Omental fat pad (tissue), 4 donors: ENCODE measurements at places on chromosomes 4 and X. TPM values are rescaled to one million over a fixed set of nuclear protein-coding genes. Genes with fewer than 3 reads are reported as not detected.

DNA sequence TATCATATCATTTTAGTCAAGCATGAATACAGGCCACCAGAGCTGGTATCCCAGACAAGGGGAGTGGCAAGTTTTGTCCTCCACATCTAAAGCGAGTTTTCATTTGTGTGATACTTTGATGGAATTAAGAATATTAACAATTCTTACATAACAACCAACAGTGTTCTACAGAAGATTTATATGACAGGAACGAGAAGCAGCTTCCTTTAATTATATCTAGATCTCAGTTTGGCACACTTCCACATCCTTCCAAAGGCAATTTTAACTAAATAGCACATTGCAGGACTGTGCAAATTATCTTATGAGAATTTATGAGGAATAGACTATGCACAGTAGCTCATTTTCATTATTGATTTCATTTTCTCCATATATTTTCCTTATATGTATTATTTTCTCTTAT, 121.2 kb upstream of the GUCY1A1 start:
- no peak for DNase-seq

- DNase-seq, result no peak
These were observed 242.4 kb upstream of the TLL1 start for GRCh38 chr4:165630671-165631070.

DNA sequence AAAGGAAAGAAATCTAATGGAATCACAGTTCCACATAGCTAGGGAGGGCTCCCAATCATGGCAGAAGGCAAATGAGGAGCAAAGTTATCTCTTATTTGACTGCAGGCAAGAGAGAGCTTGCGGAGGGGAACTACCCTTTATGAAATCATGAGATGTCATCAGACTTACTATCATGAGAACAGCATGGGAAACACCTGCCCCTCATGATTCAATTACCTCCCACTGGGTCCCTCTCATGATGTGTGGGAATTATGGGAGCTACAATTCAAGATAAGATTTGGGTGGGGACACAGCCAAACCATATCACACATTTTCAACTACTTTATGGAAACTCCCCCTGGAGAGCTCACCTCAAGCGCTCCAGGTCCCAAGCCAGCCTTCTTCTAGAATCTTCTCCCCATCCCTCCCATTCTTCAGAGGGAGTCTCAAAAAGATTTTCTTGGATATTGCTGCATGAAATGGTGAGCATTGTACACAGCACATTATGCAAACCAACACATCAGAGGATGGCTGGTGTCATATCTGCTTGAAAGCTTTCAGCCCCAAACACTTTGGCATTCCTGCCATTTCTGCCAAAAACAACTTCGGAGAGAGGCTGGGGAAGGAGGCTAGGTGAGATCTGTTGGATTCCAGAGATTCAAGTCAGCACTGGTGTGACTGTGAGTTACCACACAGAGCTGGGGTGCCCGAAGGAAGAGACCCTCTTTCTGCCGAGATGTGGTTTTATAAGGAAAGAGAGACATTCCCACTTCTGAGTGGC, 6.9 kb downstream of the FGFBP1 start:
- no peak for DNase-seq

- no peak for DNase-seq
These were observed 42.0 kb downstream of the MTM1 start for GRCh38 chrX:150610446-150610845.

- DNase-seq, result no peak
These were observed 38.0 kb downstream of the RAB28 start for GRCh38 chr4:13445841-13446790.

GRCh38 chr4:52076731-52077130, 25.6 kb downstream of the SPATA18 start:
- no peak for DNase-seq

- DNase-seq, result no peak
These were observed 2.0 kb downstream of the FGFBP1 start for GRCh38 chr4:15936495-15936894.

- DNase-seq, result no peak
These were observed 5.4 kb downstream of the DAPP1 start for GRCh38 chr4:99821918-99822503.

DNA sequence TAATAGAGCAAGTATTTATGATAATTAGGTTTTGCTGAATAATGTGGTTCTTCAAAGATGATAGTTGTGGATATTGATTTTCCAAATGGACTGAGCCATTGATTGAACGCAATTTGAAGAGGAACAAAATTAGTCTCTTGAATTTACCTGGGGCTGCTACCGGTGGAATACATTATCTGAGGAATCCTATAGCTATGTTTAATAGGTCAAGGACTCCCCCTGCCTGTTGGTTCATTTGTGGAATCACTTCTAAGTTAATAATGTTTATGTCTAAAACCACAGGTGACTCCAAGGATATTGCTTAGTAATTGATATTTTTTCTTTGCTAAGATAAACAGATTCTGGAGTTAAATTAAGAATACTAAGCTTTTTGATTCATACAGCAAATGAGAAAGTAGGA, 576.0 kb upstream of the PABPC4L start:
- no peak for DNase-seq

GPR50 gene
- total RNA-seq, result not detected

DNA sequence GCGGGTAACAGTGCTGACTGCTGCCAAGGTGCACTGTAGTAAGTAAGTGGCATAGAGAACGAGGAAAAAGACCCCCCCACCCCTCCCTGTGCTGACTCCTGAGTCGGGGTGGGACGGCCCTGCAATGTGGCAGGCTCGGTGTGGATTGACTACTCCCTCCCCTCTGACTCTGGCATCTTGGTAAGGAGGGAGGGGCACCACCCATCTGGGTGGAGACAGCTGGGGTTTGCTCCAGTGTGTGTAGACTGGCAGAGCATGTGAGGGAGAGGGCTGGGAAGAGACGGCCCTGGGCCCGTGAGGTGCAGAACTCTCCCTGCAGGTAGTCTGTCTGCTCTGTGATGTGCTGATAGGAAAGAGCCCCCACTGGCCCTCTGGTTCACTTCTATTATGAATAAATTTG, 31.0 kb downstream of the NSG1 start:
- no peak for DNase-seq

DNA sequence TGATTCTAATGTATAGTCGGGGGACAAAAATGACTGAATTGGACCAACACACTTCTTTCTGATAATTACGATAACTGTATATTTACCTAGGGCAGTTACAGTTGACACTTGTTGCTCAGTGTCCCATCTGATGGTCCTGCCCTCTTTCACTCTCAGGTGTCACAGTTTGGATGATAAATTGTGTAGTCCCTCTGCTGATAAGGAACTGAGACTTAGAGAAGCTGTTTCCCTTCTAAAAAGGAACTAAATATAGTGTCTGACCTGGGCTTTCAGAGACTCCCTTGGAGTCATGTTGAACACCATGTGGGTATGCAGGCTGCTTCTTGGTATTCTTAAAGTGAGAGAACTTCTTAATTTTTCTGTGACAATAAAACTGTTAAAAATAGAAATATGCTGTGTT, 23.7 kb upstream of the PNPLA4 start:
- DNase-seq, result no peak

- no peak for DNase-seq
These were observed 105.5 kb downstream of the PRRG1 start for GRCh38 chrX:37454537-37455285.

DNA sequence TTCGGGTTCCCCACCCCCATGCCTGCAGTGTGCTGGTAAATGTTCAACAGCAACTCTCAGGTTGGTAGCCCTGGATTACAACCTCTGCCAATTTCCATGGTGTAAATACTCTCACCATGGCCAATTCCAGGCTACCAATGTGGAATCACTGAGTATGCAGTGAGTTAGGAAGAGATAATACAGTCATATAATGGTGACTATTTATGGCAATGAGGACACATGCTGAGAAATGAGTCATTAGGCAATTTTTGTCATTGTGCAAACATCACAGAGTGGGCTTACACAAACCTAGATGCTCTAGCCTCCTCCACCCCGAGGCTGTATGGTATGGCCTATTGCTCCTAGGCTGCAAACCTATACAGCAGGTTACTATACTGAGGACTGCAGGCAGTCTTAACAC, 4.6 kb upstream of the CLDN24 start:
- DNase-seq, result no peak

DNA sequence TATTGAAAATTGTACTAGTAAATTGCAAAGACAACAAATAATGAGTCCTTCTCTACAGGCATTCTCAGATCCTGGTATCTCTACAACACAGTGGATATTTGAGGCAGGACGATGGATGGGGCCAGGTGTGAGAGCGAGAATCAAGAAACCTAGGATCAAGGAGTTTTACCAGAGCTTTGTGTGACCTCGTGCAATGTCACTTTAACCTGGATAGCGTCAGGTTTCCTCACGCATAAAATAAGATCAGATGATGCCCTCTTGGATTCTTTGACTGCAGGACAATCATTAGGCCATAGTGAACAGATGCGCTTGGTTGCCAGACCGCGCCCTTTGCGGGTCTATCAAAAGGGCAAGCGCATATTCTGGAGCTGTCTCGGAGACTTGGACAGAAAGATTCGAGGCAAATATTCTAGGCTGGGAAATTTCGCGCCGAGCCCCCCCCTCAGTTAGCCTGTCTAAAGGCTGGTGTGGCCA, 66.6 kb downstream of the FBXO8 start:
- no peak for DNase-seq

GLRA2 gene
- not detected for total RNA-seq

DNA sequence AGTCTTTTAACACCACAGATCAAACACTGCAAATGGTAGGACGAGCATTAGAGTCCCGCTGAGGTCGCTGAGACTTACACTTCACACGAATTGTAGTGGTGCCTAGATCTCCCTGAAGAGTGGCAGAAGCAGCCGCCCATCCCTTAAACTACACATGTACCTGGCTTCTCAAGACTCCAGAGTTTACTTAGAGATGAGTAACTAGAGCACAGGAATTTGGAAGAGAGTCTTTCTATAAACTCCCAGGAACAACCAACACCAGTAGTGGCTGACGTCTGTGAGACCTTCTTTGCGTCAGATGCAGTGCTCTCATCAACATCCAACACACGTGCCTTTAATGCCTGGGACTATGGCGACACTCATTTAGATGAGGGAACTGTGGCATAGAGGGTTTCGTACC, 12.6 kb downstream of the SORBS2 start:
- DNase-seq, result no peak

AGTR2 gene
- total RNA-seq, result 0.19 TPM

DNA sequence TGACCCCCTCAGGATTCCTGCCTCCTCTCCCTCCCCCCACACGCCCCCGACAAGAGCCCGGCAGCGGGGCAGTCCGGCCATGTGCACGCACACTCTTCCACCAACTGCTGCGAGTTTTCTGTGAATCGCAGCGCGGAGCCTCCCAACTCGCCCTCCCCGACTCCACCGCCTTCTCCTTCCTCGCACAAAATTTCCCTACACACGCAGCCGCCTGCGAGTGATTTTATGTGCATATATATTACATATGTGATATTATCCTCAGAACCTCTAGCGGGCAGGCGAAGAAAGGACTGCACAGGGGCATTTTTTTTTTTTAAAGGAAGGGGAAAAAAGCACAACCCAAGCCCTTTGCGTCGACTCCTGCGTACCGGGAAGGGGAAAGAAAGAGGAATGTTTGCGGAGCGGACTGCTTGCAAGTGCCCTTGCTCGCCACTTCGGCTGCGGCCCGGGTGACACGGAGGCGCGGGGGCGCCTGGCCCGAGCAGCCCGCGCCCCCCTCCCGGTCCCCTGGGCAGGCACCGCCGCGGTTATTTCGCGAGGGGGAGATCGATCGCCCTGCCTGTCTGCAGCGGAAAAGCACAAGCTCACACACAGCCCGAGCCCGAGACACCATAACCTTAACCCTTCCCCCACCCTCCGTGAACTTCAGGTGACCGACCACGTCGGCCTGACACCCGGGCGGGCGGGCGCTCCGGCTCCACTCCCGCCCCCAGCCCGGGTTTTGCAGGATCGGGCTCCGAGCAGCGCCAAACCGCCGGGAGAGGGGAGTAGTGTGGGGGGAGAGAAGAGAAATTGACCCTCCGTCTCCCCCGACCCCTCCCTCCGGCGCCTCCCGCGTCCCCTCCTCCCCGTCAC, 2.3 kb downstream of the ZNF827 start:
- peak; percentile 26 for DNase-seq

YY2 gene
- total RNA-seq, result 2.7 TPM

PGAM4 gene
- not detected for total RNA-seq

- DNase-seq, result no peak
These were observed 394.2 kb downstream of the ARHGAP24 start for GRCh38 chr4:85869181-85869580.

SPIN4 gene
- total RNA-seq, result 1.6 TPM

GRCh38 chrX:39144956-39145355, 343.7 kb downstream of the MID1IP1 start:
- no peak for DNase-seq

DNA sequence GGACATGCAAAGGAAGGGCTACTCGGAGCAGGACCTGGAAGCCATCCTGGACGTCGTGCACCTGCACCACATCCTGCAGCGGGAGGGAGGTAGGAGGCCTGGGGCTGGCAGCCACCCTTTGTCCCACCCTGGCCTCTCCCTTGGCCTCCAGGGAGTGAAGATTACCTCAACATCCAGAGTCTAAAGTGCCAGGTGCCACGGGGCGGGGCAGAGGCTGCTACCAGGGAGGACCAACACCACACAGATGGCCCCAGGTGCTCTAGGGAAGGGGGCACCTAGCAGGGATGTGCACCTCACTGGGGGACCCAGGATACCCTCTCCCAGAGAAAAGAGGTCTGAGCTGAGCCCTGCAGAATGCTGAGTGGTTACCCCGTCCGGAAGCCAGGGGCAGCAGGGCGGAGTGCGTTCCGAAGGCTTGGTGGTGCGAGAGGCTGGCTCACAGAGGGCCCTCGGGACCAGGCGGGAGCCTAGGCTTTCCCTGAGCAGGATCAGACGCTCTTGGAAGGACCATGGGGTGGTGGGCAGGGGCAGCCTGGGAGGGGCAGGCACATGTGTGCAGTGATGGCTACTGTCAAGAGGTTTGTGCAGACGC, 16.1 kb downstream of the ABCD1 start:
- no peak for DNase-seq

GRCh38 chr4:184281231-184282139, 63.8 kb upstream of the ENPP6 start:
- DNase-seq, result no peak

DNA sequence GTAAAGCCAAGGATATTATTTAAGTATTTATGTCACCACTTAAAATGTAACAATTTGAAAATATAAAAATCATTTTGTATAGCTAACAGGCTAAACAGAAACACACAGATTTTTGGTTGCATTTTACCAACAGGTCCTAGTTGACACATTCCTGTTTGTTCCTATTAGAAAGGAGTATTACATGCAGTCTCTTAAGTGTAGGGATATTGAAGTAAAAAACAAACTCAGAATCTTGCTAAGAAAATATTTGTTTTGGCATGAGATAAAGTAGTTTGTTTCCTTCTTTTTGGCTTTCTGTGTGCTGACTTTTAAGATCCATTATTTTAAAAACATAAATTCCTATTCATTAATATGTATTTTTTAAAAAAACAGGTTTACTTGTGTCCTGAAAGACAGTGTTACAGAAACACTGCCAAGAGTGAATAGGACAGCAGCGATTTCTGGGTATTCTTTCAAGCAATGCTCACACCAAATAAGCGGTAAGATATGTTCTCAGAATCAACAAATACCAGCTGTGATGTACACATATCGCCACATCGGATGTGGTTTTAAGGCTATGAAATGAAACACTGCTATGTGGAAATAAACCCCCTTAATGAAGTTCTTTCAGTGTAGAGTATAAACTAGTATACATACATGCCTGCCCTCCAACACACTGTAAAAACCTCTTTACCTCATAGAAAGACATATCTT, 6.9 kb downstream of the F11 start:
- no peak for DNase-seq
